ENCODE measurements at places on chromosomes 1 and 21. TPM values are rescaled to one million over a fixed set of nuclear protein-coding genes. Genes with fewer than 3 reads are reported as not detected.

DNA sequence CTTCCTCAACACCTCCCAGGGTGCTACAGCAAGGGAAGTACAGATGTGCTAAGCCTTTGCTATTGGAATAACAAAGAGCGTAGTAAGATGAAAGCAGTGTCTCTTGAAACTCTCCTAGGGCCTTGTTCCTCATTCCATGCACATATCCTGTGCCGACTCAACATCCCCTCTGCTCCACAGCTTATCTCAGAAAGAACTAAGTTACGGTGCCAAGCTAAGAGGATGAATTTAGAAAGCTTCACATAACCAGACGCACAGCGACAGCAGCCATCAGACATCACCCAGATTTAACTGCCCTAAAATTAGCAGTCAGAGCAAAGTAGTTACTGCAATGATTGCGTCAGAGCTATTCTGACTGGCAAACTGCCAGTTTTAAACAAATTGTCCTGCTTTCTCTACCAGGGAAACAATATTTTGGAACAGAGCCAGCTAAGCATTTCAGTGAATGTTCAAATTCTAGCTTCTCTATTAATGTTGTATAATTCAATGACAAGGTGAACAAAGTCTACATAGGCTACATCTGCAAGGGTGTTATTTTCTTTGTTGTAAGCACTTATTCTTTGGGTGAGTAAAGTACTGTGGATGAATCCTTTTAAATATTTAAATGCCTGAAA is 9.5 kb downstream of the SIPA1L2 start:
- DNase-seq, result no peak

DNA sequence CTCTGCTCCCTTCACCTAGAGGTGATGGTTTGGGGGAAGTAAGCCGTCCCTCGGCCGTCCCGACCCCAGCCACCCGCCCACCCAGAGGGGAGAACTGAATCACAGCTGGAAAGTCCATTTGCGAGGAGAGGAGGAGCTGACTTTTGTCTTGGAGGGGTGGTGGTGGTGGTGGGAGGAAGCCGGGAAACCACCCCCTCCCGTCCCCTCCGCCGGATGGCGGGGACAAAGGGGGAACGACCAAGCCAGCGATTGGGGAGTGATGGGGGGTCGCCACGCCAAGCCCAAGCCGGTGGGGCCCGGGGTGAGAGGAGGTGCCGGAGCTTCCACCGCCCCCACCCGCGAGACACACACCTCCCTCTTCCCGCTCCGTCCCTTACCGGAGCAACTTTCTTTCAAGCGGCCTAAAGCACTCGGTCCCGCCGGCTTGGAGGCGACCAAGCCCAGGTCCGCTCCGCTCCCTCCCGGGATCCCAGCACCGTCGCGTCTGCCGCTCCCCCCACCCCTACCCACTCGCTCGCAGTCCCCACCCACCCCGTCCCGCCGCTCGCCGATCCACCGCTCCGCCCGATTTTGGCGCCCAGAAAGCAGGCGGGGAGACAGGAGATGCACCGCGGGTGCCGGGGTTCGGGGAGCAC is 540 bp downstream of the ARHGEF2 start:
- no peak for DNase-seq

The ACOT11 gene
- total RNA-seq, result 43.4 TPM

GRCh38 chr1:215200121-215200520 is 117.6 kb downstream of the KCNK2 start:
- DNase-seq, result no peak

The F3 gene
- total RNA-seq, result 27.9 TPM

The SPATA21 gene
- not detected for total RNA-seq

GRCh38 chr1:174815036-174815435 is 184.7 kb upstream of the CACYBP start:
- no peak for DNase-seq

DNA sequence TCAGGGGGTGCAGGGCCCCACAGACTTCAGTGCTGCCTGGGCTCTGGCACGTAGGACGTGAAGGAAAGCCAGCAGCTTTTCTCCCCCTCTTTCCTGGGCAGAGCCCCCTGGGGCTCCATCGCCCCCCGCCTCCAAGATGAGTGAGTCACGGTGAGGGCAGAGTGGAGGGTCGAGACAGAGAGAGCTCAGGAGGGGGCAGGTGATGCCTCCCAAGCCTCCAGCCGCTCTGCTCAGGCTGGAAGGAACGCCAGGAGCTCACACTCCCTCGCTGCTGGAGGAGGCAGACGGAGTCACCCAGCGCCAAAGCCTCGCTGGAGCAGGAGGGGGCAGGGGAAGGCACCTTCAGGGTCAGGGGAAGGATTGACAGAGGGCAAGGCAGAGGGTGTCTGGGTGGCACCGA is 119.5 kb downstream of the CASZ1 start:
- no peak for DNase-seq

DNA sequence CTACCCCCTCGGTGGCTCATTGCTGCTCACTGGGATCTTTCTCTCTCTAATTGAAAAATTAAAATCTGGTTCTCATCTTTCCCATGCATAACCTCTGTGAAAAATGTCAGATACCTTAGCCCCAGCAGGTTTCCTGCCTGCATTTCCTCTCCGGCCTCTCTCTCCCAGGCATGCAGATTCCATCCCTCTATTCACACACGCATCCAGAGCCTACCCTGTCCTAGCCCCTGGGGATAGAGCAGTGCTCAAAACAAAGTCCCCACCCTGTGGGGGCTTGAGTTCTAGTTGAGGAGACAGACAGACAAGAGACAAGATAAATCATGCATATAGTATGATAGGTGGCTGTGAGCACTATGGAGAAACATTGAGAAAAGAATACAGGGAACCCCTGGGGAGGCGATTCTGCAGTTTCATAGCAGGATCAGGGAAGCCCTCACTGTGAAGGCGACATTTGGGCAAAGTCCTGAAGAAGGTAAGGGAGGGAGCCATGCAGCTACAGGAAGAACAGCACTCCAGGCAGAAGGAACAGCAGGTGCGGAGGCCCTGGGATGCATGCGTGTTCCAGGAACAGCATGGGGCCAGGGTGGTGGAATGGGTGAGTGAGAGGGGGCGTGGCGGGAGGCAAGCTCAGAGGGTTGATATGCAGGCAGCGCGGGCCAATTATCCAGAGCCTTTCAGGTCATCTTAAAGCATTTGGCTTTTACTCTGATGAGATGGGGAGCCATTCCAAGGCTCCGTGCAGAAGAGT is 3.5 kb upstream of the BSND start:
- no peak for DNase-seq

The CFAP74 gene
- total RNA-seq, result not detected

All from Right ventricle myocardium inferior (tissue), 1 donor.